ENCODE measurements at places on chromosomes 16 and 17. TPM values are rescaled to one million over a fixed set of nuclear protein-coding genes. Genes with fewer than 3 reads are reported as not detected.

DNA sequence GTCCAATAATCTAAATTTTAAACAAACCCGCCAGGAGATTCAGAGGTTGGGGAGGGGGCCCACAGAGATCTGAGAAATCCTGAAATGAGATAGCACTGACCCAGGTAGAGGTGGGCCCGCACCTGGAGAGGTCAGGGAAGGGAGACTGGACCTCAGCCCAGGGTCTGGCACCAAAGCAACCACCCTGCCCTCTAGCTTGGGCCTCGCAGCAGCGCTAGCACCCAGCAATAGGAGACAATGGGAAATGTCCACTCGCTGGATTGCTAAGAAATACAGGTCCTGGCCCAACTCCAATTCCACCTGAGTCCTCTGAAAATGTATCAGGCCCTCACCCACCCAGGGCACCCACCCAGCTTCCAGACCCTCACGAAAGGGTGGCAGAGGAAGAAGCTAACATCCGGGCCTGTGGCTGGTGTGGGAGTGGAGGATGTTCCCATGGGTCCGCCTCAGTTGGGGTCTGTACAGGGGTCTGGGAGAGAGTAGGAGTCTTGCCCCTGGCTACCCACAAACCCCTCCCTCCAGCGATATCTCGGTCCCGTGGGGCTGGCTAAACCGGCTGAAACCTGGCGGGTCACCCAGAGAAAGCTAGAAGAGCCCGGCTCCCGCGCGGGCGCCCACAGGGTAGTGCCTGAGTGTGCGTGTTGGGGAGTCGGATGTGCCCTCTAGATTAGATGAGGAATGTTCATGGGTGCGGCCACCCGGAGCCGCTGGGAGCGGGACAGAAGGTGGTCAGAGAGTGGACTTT, 1.1 kb downstream of the PLLP start:
- DNase-seq, result no peak

DNA sequence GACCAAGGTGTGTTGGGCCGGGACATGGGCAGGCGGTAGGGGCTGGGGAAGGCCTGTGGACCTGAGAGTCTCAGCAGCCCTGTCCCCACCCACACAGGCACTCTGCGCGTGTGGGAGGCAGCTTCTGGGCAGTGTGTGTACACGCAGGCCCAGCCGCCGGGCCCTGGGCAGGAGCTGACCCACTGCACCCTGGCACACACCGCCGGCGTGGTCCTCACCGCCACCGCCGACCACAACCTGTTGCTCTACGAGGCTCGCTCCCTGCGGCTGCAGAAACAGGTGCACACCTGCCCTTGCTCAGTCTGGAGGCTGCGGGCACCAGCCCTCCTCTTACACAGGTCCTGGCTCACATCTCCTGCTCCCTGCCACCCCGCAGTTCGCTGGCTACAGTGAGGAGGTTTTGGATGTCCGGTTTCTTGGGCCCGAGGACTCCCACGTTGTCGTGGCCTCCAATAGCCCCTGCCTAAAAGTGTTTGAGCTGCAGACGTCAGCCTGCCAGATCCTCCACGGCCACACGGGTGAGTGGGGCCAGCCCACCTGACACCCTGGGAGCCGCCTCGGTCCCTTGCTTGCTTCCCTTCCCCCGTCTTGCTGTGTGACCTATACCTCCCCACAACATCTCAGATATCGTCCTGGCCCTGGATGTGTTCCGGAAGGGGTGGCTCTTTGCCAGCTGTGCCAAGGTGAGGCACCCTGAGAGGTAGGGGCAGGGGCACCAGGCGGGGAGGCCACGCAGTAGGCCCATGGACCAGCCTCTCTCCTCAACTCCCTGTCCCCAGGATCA, 3.8 kb downstream of the TBL3 start:
- no peak for DNase-seq

DNA sequence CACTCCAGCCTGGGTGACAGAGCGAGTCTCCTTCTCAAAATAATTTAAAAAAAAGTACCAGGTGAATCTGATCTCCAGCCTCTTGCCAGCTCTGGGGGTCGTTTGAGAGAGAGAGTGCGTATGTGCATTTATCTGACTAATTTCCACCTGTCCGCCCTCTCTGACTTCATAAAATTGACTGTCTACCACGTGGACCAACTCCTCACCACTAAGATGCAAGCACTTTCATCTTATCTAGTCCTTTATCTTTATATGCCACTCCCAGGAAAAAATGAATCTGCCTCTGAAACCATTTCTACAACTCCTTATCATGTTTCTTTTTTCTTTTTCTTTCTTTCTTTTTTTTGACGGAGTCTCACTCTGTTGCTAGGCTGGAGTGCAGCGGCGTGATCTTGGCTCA, 55.8 kb downstream of the HS3ST3A1 start:
- DNase-seq, result no peak

GRCh38 chr17:2239882-2240430, 63.6 kb downstream of the SMG6 start:
- peak; percentile 93 for DNase-seq

The CAPNS2 gene
- 3.2 TPM for total RNA-seq

The PLLP gene
- 1.7 TPM for total RNA-seq

The MT1E gene
- total RNA-seq, result 158 TPM

The TBC1D26 gene
- not detected for total RNA-seq

The ABAT gene
- total RNA-seq, result 20.5 TPM

The TMEM235 gene
- not detected for total RNA-seq
